Stimulated activated naive CD4-positive, alpha-beta T cell treated with Interleukin-2 at 50 U/mL for 16 hours (primary cell): ENCODE measurements at places on chromosomes 5 and 9.
A peak's percentile ranks its signal among the peaks of the same experiment; 100 is the strongest.

DNA sequence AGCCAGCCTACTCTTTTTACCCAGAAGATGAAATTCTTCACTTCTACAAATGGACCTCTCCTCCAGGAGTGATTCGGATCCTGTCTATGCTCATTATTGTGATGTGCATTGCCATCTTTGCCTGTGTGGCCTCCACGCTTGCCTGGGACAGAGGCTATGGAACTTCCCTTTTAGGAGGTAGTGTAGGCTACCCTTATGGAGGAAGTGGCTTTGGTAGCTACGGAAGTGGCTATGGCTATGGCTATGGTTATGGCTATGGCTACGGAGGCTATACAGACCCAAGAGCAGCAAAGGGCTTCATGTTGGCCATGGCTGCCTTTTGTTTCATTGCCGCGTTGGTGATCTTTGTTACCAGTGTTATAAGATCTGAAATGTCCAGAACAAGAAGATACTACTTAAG, 16.6 kb downstream of the OCLN start:
- no peak for DNase-seq

GRCh38 chr5:142870532-142871362, 100.6 kb downstream of the ARHGAP26 start:
- no peak for DNase-seq

DNA sequence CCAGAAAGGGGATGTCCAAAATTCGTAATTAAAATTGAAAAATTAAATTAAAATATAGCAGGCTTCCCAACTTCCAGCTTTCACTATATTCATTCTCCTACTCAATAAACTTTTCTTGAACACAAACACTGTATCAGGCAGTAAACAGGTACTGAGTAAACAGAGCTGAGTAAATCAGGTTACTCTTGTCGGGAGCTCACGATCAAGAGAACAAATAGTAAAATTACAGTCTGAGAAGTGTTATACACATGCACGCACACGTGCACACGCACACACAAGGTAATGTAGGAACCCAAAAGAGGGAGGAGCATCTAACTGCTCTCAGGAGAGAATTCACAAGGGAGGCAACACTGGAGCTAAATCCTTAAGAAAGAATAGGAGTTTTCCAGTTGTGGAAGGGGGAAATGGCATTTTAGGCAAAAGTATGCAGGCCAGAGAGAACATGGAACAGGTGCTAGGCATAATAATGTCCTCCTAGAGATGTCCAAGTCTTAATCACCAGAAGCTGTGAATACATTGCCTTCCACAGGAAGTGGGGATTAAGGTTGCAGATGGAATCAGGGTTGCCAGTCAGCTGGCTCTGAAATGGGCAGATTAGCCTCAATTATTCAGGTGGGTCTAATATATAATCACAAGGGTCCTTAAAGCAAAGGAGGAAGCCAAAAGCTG, 598.8 kb upstream of the BRINP1 start:
- DNase-seq, result no peak

- peak; percentile 8 for DNase-seq
These were observed 41.0 kb downstream of the FGD3 start for GRCh38 chr9:92988215-92988768.

DNA sequence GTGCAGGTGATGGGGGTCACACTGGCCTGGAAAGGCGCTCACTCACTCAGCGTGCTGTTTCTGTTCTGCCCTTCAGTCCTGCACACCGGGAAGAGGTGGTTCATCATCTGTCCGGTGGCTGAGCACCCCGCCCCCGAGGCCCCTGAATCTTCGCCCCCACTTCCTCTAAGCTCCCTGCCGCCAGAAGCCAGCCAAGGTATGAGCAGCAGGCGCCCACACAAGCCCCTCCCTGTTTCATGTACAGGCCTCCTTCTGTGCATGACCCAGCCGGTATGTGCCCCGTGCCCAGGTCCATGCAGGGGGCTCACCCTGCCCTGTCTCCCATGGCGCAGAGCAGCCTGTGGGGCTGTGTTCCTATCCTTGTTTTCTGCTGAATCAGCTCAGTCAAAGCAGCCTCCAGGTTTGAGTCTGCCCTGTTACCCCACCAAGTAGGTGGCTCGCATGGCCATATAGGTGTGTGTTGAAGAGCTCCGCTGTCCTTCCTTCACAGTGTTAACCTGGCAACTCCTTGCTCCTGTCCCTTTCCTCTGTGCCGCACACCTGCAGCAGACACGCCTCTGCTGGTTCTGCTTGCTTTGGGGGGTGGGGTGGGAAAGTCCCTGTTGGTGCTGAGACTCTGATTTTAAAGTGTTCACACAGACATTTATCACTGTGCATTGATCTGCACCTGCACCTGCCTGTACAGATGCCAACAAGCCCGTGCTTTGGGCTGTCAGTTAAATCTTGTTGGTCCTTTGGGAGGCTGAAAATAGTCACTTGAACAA, 84.8 kb downstream of the WNK2 start:
- no peak for DNase-seq

DNA sequence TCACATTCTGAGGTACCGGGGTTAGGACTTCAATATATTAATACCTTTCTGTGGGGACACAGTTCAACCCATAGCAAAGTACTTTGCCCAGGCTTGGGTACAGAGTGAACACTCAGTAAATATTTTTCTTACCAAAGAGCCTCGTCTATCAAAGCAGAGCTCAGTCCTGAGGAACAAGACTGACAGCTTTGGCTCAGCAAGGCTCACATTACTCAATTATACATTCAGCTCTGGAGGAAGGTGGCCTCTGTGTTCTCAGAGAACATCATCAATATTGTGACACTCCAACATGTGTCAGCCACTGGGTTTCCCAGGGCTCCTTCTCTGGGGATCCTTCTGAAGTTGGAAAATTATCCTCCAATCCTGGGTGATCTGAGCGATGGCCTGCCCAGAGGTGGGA, 186.4 kb downstream of the NMUR2 start:
- no peak for DNase-seq

- DNase-seq, result no peak
These were observed 35.4 kb upstream of the IL17B start for GRCh38 chr5:149414405-149415065.

GRCh38 chr5:86374611-86375010, 243.1 kb upstream of the COX7C start:
- no peak for DNase-seq

- no peak for DNase-seq
These were observed 172.1 kb downstream of the FER start for GRCh38 chr5:108919591-108920326.

DNA sequence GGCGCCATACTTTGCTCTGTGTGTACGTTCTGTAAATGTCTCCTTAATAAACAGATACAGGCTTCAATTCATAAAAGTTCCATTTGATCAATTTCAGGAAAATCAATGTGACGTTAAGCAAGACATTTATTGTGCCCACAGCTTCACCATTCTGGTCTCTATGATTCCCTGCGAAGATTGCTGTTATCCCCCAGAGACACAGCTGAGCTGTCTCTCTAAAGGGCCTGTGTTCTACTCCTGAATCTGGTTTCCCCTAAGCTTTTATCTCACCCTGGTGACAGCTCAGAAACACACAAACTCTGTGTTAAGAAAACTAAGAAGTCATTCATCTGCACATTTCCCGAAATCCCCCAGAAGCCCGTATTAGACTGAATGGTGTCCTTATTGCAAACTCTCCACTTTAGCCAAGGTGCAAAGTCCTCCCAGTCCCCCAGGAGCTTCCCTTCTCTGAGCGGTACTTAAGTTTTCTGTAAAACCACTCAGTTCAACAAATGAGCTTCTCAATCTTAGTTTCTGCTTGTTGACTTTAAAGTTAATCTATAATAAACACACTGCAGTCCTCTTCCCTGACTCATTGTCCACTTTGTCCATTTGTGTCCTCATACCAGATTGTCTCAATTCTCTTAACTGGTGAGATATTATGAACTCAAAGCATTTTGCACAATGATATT, 1.4 kb upstream of the C5orf15 start:
- DNase-seq, result no peak

DNA sequence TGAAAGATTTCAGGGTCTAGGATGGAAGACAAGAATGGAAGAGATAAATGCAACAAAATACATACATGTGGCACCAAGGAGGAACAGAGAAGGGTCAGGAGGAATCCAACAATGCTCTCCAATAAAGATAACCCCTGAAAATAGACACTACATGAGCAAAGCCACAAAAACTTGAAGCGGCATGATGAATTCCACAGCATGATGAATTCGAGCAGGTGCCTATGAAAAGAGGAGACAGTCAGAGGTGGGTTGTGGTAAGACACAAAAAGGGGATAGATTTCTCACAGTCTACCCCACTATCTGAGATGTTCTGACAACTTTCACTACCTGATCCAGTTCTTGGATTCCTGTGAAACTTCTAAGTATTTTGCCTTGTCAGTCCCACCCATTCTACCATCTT, 81.5 kb upstream of the PAPPA start:
- no peak for DNase-seq

DNA sequence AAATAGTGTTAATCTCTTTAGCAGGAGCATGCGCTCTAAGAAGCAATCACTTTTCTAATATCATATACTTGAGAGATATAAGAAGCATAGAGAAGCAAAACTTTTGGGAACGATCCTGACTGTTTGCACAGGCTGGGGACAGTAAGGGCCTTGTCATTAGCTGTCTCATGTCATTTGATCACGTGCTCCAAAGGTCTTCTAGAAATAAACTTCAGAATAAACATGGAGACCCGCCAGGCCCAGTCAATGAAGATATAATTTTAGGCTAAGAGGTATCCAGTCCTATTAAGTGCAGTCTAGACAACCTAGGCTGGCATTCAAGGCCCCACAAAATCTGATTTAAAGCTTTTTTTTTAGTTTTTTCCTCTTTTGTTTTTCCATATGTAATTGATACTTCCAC, 111.0 kb upstream of the APC start:
- DNase-seq, result no peak

GRCh38 chr9:131276094-131276888, at the start of gene FAM78A:
FAM78A (minus strand) TSS chr9:131276510; CDS start chr9:131276179, 331 bp downstream.
- DNase-seq, result peak; percentile 38

- no peak for DNase-seq
These were observed 32.7 kb upstream of the SPARC start for GRCh38 chr5:151719228-151720000.

GRCh38 chr9:21153336-21154017, 11.8 kb upstream of the IFNW1 start:
- no peak for DNase-seq

GRCh38 chr5:78004559-78004958, 228.4 kb upstream of the TBCA start:
- DNase-seq, result no peak

GRCh38 chr9:133659516-133659915, 23.4 kb downstream of the DBH start:
- no peak for DNase-seq

- DNase-seq, result no peak
These were observed 131.8 kb downstream of the ADAMTSL1 start for GRCh38 chr9:18605766-18606180.

- DNase-seq, result no peak
These were observed 11.5 kb downstream of the RGS3 start for GRCh38 chr9:113475031-113475430.

- no peak for DNase-seq
These were observed 28.7 kb downstream of the COL27A1 start for GRCh38 chr9:114184071-114184470.

DNA sequence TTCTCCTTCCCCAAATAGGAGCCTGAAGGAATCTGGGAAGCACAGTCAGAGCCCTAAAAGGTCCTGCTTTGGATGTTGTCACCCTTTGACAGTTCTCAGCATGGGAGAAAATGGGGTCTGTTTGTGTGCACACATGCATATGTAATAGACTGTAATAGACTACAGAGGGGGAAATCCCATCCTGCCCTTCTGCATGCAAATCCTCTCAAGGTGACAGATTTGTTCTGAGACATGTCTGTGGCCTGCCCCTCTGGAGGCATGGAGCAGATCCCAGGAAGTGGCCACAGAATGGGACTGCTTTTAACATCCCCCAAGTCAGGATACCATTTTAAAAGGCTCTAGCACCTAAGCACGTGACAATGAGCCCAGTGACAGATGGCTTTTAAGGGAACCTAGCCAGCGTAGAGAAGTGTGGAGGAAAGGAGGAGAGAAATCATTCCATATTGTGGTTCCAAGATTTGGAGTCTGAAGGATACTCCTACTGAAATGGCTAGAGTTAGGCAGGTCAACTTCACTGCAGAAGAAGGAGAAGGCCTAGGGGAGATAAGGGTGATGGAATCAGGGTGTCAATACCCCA, 483.5 kb downstream of the SPOCK1 start:
- DNase-seq, result no peak

DNA sequence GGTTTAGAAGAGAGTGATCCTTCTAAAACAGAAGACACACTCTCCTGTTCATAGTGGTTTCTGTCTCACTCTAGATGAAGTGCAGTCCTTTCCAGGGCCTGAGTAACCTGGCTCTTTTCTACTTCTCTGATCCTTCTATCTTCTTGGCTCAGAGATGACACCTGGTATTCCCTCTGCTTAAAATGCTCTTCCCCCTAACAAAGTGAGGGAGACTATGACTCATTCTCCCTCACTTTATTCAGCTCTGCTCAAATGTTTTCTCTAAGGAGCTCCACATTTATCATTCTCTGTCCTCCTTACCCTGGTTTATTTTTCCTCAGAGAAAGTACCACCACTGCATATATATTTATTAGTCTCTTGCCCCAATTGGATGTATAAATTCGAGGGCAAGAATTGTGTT, 24.6 kb downstream of the TUT7 start:
- no peak for DNase-seq

GRCh38 chr9:23522952-23523351, 303.1 kb downstream of the ELAVL2 start:
- DNase-seq, result no peak

- DNase-seq, result no peak
These were observed 133.2 kb upstream of the LHFPL2 start for GRCh38 chr5:78781611-78782286.

DNA sequence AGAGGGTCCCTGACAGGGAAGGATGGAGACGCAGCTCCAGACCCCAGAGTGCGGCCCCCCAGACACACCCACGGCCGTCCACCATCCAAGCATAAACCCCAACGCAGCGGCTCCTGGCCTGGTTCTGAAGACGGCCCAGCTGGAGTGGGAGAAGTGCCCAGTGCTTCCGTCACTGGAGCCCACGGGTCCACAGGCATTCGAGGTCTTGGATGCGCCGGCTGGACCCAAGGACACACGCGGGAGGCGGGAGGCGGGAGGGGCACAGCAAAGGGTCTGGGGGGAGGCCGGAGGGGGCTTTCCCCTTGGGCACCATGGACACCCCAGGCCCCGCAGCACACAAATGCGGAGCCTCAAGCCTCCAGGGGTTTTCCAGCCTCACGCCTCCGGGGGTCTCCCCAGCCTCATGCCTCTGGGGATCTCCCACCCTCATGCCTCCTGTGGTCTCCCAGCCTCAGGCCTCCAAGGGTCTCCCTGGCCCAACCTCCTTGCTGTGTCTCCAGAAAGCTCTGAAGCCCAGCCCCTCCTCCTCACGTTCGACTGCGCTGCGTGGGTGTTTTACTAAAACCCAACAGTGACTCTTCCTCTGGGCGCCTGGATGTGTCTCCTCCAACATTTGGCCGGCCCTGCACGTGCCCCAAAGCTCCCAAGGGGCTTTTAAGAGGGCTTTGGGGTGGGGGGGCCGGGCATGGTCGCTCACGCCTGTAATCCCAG, 15.2 kb downstream of the EXD3 start:
- no peak for DNase-seq

GRCh38 chr9:133869674-133870405, 122.3 kb downstream of the VAV2 start:
- peak; percentile 4 for DNase-seq

- no peak for DNase-seq
These were observed 390.1 kb downstream of the PRELID2 start for GRCh38 chr5:145445027-145445426.

GRCh38 chr9:99027443-99027842, 77.5 kb upstream of the TGFBR1 start:
- DNase-seq, result no peak

GRCh38 chr9:136985027-136985602, 2.3 kb downstream of the LCNL1 start:
- no peak for DNase-seq
